ENCODE measurements at places on chromosomes 7 and 10.

GRCh38 chr7:18861514-18862118 is 255.8 kb downstream of the TWIST1 start:
- no peak for DNase-seq

GRCh38 chr7:7136466-7137381 is 45.6 kb upstream of the C1GALT1 start:
- no peak for DNase-seq

DNA sequence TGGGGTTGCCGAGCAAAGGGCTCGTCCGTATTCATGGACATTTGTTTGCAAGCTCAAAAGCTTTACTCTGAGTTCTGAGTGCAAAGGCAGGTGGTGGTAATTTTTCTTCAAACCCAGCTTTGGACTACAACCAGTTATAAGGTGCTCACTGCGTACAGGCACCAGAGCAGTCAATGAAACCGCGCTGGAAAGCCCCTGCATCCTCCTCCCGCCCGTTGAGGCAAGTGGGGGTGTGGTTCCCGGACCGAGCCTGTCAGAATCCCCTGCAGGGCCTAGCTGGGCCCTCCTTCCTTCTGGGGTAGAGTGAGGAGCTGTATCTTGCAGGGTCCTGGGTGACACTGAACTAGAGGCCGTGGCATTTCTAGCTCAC is 22.3 kb downstream of the AMZ1 start:
- no peak for DNase-seq

GRCh38 chr7:98294798-98295382 is 13.4 kb downstream of the BRI3 start:
- DNase-seq: no peak

GRCh38 chr10:5827841-5828240 is 14.6 kb upstream of the GDI2 start:
- DNase-seq: no peak

DNA sequence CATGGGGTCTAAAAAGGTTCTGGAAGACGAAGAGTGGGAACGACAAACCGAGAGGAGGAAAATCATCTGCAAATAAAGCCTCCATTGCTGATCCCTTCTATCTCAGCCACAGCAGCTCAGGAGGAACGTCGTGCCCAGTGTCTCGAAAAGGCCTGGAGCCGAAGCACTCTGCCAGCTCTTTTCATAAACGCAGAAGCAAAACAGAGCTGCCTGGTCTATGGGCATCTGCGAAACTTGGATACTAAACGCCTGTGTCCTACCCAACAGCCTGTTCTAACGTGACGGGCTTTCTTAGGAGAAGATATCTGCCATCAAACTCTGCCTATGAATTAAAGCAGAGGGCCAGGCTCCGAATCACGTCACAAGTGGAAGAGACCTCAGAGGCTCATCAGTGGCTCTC is 68.7 kb downstream of the GNA12 start:
- no peak for DNase-seq

GRCh38 chr7:41886262-41886900 is 183.5 kb upstream of the INHBA start:
- no peak for DNase-seq

DNA sequence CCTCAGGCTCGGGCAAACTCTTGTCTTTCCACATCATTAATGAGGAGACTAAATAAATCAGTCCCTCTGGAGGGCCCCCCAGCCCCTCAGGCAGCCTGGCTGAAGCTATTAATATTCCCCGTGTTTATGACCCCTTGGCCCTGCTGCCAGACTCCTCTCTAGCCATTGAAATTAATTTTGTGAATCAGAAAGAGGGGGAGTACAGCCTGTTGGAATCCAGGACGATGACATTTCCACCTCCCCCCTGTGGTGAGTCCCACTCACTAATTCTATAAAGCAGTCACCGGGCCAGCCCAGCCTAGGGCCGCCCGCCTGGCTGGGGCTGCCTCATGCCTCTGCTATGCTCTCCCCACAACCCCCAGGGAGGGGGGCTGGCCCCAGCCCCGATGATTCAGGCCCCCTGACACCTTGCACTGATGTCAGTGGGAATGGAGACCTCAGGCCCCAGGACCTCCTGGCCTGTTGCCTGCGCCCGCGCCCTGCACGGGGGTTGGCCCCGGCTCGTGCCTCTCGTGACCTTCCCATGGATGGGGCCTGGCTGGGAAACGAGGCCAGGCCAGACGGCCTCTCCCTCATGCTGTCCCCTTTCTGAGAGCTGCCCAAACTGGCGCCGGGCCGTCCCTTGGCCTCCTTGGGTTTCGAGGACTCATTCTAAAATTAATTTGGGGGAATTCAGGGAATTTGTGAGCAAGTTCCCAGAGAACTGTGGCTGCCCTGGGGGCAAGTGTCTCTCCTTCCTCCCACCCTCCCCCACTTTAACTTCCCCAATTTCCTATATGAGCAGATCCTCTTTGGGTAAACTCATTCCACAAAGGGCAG is 34.0 kb downstream of the TMEM270 start:
- DNase-seq: no peak

- no peak for DNase-seq
Measured at GRCh38 chr10:107502229-107502985, 337.9 kb upstream of the SORCS1 start.

- DNase-seq: no peak
Measured at GRCh38 chr10:2053805-2054204, 316.5 kb upstream of the ADARB2 start.

DNA sequence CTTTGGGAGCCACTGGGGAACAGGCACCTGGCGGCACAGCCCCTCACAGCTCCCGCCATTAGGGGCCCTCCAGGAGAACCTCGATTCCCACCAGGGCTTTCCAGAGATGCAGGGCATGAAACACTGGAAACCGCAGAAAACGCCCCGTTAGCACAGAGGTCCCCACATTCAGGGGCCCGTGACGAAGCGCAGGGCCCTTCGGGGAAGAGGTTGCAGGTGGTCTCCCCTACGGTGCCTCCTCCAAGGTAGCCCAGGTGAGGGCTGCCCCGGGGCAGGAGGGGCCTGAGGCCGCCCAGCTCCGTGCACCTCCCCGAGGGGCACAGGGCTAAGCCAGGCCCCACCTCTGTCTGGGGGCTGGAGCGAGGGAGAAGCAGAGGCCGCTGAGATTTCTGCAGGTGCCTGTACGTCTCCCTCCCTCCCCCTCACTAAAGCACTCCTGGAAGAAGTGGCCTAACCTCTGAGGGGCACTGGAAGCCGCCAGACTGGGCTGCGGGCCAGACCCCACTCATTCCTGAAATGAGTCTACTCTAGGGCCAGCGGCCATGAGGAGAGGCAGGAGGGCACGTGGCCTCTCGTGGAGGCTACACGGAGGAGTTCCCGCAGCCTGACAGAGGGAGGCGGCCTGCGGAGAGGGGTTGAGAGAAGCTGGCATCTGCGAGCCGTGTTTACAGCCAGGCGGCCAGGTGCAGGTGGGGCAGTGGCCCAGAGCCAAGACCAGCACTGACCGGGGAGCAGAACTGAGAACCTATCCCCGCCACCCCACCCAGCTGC is 6.9 kb downstream of the PDGFA start:
- no peak for DNase-seq

DNA sequence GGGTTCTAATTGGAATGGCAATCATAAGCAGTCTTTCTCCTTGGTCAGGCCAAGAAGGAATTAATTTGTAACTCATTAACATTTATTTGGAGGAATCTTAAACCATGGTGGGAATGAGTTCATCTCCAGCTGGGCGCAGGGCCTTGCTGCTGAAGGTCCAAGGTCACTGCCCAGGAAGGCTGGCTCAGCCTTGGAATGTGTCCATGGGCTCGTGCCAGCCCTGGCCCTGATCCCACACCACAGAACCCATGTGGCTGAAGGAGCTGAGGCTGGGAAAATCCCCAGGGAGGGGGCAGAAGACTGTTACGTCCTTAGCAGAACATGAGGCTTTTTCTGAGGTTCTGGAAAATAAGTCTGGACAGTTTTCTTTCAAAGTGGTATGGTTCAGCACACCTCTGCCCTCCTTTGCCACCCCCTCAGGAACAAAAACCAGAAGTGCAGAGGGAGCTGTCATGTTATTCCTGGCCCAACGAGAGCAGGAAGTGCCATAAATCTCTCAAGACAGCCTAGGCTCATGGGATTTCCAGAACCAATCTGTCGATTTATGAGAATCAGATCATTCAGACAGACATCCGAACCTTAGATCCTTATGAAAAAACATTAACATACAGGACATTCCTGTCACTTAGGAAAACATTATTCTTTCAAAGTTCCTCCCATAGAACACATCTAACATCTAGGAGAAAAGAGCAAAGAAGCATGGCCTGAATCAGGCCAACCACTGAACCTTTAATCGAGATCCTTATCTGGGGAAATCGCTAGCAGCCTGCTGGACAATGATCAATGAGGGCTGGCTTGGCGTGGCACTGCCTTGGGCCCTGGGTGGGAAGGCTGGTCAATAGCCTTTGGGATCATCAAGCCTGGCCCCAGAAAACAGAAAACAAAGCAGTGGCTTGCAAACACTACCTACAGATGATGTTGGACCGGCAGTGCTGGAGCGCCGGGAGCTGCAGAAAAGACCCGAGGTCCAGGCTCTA is 134.3 kb downstream of the TAX1BP1 start:
- DNase-seq: no peak

GRCh38 chr7:70356787-70357328 is 758.6 kb downstream of the AUTS2 start:
- no peak for DNase-seq

- DNase-seq: no peak
Measured at GRCh38 chr7:106451171-106451570, 166.4 kb upstream of the NAMPT start.

GRCh38 chr10:132163278-132163765 is 23.4 kb upstream of the DPYSL4 start:
- no peak for DNase-seq

DNA sequence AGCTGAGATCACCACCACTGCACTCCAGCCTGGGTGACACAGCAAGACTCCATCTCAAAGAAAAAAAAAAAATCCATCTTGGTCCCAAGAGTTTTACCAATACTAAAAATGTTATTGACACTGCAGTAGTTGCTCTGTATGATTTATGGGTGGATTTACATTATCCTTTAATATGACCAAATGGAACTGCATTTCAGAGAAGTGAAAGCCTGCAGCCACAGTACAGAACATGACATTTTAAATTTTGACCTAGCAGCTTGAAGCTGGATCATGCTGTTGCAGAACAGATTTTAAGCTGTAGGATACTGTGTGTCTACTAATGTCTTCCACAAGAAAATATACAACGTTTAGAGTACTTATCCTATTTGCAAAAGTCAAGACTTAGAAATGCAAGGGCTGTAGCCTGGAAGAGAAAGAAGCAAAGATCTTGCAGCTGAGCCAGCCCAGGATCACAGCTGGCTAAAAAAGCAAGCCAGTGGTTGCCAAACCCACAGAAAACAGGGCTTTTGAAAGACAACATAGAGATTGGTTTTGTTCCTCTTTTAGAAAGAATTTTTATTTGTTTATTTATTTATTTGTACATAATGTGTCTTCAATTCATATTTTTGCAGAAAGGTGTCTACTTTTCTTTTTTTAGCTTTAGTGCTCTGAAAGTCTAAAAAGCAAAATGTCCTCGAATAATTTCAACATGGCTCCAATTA is 55.2 kb upstream of the WNT16 start:
- no peak for DNase-seq

- no peak for DNase-seq
Measured at GRCh38 chr7:24700521-24701260, 56.6 kb downstream of the GSDME start.

GRCh38 chr10:126564326-126564888 is 106.1 kb downstream of the C10orf90 start:
- no peak for DNase-seq

DNA sequence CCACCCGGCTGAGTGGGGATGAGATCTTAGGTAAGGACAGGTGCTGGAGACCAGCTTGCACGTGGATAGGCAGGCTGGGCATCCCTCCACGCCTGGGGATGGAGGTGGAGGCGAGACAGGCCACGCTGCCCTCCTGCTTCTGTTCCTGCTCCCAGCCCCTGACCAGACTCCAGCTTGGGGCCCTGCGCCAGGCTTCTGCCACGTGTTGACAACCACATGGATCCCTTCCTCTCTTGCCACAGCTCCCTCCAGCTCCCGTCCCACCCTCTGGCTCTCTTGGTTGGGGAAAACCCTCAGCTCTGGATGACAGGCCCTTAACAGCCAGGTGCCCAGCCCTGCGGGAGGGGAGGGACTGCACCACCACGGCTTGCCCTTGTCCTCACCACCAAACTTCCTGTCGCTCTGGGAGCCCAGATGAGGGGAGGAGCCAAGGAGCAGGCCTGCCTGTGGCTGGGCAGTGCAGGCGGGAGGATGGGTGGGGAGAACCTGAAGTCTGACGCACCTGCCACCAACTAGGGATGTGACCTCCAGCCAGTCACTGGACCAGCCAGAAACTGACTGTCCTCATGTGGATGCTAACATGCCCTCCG is 36.0 kb downstream of the KCNH2 start:
- no peak for DNase-seq

- no peak for DNase-seq
Measured at GRCh38 chr10:16242446-16242845, 194.4 kb upstream of the PTER start.

DNA sequence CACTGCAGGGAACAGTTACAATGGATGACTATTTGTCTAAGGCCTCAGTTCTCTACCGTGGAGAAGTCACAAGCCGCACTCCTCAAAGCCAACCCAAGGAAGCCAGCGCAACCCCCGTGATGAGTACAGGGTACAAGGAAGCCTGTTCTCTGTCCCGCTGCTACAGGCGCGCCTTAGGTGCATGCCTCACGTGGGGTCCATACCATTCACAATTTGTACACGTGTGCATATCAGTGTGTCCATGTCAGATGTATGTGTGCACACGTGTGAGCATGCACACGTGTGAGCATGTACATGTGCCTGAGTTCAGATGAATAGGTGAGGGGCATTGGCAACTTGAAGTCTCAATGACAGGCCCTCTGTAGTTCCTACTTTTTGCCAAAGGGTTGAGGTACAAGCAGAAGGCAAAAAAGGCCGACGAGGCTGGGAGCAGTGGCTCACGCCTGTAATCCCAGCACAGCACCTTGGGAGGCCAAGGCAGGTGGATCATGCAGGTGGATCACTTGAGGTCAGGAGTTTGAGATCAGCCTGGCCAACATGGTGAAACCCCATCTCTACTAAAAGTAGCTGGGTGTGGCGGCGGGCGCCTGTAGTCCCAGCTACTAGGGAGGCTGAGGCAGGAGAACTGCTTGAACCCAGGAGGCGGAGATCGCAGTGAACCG is 62.8 kb downstream of the CTBP2 start:
- no peak for DNase-seq

- no peak for DNase-seq
Measured at GRCh38 chr7:135980012-135980551, 2.9 kb upstream of the MTPN start.

DNA sequence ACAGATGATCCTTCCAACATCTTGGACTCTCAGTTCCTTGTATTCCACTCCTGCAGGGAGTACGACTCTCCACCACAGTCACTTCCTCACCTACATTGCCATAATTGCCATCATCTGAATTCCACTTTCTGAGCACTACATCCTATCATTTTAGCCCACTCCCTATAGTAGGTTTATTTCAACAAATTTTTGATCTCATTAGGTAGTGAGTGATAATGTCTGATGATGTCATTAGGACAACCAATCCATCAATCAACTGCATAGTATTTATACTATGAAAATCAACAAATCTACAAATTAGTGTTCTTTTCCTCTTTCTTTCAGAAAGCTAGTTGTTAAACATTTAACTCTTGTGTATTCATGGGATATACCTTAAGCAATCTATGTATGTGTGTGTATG is 13.7 kb upstream of the TRA2A start:
- DNase-seq: no peak

GRCh38 chr7:42456267-42456666 is 219.3 kb upstream of the GLI3 start:
- no peak for DNase-seq

All from stimulated activated CD8-positive, alpha-beta memory T cell treated with anti-CD3 and anti-CD28 coated beads, Interleukin-7, amount 100 ng/mL, for 48 hours (primary cell).